ENCODE measurements at places on chromosomes 1 and 21. TPM values are rescaled to one million over a fixed set of nuclear protein-coding genes. Genes with fewer than 3 reads are reported as not detected.

PGLYRP3 gene
- total RNA-seq: not detected

AMY1B gene
- not detected for total RNA-seq

TMEM54 gene
- total RNA-seq: 23.7 TPM

FCAMR gene
- not detected for total RNA-seq

RHBG gene
- not detected for total RNA-seq

SMCP gene
- not detected for total RNA-seq

DNA sequence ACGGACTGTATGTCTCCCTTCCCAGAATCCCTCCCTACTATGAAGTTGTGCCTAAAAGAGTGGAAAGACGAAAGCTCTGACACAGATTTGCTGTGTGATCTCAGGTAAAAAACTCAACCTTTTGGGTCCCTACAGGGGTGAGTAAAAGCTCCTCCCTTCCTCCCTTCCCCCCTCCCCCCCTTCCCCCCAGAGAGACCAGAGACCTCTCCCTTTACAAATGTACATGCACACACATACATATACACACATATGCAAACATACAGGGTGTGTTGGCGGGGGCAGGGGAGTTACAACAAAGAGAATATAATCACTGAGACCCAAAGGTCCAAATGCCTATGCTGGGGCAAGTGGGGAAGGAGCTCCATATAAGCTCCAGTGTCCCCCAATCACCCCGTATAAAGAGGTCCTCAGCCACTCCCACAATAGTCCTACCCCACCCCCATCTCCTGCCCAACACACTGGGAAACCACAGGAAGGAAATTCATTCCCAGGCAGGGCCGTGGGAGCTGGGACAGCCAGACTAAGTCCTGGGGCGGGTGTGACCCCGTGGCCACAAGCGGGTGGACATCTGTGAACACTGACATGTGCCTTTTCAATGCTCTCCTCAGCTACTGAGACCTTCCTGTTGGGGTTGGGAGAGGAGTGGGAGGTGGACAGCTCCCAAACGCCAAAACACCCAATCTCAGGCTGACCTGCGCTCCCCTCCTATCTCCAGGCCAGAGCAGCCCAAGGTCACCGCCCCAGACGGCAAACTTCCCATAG lies 2.0 kb downstream of the MEF2D start:
- DNase-seq: peak; percentile 90

- DNase-seq: no peak
Observed at GRCh38 chr1:221708076-221708571, 33.8 kb downstream of the DUSP10 start.

DNA sequence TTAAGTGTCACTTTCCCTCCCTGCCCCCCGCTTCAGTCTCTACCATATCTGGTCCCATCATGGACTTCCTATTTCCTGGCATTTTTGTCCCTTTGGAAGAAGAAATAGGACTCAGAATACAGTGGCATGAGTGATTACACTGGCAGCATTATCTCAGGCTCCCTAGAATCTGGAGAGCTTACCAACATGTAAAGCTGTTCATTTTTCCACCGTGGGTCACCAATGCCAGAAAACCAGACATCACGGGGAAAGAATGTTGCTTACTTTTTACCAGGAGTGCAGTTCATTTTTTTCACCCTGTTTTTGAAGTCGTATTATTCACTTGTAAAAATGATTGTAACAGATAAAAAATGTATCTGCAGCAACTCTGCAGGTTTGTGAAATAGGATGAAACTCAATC lies 44.8 kb downstream of the BACH1 start:
- DNase-seq: no peak

DNA sequence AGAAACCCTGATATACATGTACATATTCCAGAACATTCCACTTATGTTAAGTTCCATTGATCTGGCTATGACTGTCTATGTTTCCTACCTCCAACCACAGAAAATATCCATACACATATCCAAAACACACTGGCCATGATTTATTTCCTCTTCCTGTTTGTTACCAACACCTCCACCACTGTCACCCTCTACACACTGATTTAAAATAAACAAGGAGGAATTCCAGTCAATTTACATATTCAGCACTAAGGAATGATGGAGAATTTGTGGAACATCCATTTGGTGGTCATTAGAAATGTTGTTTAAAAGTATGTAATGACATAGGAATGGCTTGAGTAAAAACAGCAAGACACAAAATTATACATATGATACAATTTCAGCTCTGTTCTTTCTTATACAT lies 5.5 kb upstream of the STX6 start:
- DNase-seq: no peak

DNA sequence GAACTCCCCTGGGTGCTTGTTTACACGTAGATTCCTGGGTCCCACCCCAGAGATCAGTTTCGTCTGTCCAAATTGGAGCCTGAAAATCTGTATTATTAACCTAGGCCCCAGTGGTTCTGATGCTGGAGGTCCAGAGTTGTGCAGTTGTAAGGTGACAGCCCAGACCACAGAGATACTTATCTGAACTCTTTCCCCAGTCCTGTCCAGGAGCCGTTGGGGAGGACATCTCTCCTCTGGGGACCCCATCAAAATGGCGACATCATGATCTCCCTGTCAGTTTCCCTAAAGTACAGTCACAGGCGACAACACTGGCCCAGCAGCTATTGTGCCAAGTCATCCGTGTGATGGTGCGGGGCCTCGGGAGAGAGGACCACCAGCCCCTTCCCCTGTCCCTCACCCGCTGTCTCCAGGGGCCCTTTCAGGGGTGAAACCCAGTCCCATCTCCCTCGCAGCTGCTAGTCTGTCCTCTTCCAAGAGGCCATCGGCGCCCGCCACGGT lies 749 bp upstream of the EFHD2 start:
- no peak for DNase-seq

DNA sequence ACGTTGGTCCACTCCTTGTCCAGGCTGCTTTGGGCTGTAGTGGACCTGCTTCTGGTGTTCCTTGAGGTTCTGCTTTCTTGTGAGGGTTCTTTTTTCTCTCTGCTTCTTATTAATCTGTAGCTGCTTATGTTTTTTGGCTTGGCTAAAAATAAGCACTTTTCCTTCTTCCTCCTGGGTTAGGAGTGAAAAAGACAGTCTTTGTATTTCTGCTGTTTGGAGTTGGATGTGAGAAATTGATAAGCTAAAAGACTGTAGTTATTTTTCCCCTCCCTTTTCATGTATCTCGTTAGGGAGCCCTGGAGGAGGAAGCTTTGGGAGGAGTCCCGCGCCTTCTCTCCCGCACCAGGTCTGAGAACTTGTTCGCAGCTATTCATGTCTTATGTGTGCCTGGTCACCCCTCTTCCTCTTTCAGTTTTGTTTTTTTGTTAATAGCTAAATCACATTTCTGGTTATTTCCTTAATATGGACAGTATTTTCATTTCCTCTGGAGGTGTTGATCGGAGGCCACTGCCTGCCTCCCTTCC lies 79.0 kb downstream of the GALNT2 start:
- no peak for DNase-seq

DNA sequence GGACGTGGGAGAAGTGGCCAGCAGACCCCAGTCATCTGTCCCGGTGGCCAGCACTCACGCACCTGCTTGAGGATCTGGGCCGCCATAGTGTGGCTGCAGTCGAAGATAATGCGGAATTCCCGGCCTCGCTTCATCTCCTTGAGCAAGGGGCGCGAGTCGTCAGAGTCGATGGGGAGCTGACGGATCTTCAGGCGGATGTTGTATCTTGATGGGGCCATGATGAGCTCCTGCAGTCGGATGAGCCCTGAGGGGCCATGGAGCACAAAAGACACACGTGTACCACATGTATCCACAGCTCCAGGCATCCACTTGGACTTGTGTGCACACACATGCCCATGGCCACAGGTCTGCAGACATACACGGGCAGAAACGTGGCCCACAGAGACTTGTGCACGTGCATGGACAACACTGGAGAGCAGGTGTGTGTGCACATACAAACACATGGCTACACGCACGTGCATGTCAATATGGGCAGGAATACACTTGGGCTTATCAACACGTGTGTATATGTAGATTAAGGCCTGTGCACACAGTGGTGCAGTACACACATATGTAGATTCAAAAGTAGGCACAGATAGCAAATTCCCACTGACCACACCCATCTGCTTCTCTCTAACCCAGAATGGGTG lies 162.1 kb downstream of the GRIK3 start:
- DNase-seq: peak; percentile 58

All from chondrocyte (in vitro differentiated cells).